ENCODE measurements at places on chromosomes 2 and 18. TPM values are rescaled to one million over a fixed set of nuclear protein-coding genes. Genes with fewer than 3 reads are reported as not detected.

COQ10B gene
- polyA plus RNA-seq = 20.6 TPM

EN1 gene
- not detected for polyA plus RNA-seq

TFPI gene
- 41.3 TPM for polyA plus RNA-seq

ACMSD gene
- polyA plus RNA-seq = 49.3 TPM

GPR75 gene
- 1.9 TPM for polyA plus RNA-seq

M1AP gene
- 0.57 TPM for polyA plus RNA-seq

MARCHF4 gene
- 0.17 TPM for polyA plus RNA-seq

RPRM gene
- 2.7 TPM for polyA plus RNA-seq

DNA sequence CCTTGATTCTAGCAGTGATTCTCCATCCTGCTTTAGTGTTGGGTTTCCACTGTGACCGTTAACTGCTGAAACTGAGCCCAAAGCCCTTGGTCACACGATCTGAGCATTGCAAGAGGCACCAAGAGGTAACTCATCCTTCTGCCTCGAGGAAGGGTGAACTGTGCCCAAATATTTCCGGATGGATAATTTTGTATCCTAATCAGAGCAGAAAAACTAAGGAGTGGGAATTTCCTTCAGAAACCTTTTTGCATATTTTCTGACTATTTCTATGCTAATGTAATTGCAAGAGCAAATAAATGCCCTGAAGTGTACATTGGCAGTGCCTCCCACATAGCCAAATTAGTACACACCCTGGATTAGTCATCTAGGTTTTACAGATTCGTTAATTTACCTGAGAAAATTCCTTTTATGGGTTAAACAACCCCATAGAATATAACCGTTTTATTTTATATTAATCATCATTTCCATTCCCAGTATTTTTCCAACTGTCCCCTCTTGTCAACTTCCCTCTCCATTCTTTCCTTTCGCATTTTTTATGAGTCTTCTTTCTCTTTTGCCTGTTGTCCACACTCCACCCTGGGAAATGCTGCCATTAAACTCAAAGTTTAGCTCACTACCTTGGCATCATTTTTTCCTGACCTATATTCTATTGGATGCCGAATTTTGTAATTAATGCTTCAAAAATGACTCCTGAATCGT lies 31.7 kb upstream of the COBLL1 start:
- no peak for DNase-seq

DNA sequence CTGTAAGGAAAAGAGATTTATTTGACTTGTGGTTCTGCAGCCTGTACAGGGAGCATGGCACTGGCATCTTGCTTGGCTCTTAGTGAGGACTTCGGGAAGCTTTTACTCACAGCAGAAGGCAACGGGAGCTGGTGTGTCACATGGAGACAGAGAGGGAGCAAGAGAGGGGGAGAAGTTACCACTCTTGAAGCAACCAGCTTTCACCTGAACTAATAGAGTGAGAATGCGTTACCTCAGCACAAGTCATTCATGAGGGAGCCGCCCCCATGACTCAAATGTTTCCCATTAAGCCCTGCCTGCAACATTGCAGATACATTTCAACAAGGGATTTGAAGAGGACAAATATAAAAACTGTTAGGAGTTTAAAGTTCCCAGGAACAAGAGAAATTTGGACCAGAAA lies 190.0 kb downstream of the CYRIA start:
- no peak for DNase-seq

DNA sequence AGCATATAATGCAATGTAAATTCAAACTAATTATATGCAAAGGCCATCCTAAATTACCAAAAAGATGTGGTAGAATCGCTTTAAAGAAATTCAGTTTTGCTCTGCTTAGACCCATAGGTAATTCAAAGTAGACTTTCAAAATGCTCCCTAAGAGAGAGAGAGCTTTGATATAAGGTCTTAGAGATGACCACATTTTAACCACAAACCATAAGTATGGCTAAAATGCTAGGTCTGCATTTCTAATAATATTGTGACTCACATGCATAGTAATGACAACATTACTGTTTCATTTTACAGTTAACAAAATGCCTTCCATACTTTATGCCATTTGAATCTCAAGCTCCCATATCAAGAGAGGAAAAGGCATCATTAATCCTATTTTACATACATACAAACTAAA lies 144.5 kb downstream of the RAD51AP2 start:
- no peak for DNase-seq

DNA sequence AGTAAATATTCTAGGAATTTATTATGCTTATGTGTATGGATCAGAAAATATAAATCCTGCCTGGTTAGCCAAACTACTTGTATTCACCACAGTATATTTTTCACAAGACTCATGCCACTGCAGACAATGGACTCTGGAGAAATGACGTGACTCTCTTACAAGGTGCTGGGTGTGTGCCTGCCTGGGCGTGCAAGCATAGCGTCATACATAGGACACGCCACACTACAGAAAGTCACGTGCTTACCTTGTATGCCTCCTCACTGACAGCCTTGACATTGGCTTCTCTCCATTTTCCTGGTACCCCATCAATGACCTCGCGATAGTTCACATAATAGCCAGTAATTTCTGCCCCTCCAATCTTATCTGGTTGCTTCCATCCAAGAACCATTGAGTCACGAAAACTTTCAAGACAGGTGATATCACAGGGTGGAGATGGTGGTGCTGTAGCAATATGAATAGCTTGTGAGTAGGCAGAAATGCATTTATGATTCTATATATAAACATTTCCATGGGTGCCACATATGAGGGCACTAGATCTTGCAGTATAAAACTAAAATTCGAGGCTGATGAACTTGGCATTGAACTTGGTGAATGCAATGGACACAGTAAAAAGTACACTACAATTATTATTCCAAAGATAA lies 93.2 kb downstream of the MYOM1 start:
- DNase-seq = no peak

- DNase-seq = no peak
These were observed 734 bp downstream of the KCNG2 start for GRCh38 chr18:79798346-79798998.

- no peak for DNase-seq
These were observed 84.3 kb downstream of the RAPGEF4 start for GRCh38 chr2:172819943-172820342.

GRCh38 chr2:128638341-128639119 lies 319.9 kb upstream of the HS6ST1 start:
- DNase-seq = peak; percentile 41

GRCh38 chr2:44974064-44974715 lies 32.7 kb downstream of the SIX3 start:
- DNase-seq = no peak

- no peak for DNase-seq
These were observed 70.6 kb upstream of the WDR75 start for GRCh38 chr2:189370719-189371118.

- DNase-seq = no peak
These were observed 11.6 kb downstream of the FHL2 start for GRCh38 chr2:105387225-105387624.

GRCh38 chr2:187302116-187302515 lies 145.9 kb downstream of the CALCRL start:
- DNase-seq = no peak

GRCh38 chr2:71662665-71663394 lies 209.5 kb downstream of the DYSF start:
- DNase-seq = no peak

DNA sequence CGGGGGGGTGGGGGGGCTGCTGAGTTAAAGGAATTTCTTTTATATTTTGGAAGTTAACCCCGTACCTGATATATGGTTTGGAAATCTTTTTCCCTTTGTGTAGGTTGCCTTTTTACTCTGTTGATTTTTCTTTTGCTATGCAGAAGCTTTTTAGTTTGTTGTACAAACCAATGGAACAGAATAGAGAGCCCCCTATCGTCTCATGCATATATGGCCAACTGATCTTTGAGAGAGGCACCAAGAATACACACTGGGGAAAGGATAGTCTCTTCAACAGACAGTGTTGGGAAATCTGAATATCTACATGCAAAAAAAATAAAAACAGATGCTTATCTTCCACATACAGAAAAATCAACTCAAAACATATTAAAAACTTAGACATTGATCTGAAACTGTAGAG lies 647.8 kb upstream of the KLHL29 start:
- no peak for DNase-seq

DNA sequence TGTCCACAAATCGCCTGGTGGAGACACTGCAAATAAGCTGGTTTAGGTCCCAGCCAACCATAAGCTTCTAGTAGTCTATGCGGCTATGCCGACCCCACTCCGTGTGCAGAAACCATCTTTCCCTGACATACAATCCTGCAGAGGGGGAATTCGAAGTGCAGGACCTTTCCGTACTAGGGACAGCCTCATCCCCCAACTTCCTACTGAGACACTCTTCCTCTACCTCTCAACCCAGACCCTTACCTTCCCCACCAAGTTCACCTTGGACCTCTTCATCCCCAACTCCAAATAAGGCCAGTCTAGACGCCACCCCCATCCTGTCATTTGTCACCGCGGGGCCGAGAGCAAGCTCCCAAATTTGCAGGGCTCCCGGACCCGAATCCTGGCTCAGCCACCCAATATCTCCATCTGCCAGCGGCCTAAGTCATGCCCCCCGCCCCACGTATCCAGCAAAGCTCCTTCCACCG lies 496 bp downstream of the SUCLG1 start:
- DNase-seq = no peak

GRCh38 chr2:2707206-2707991 lies 376.3 kb upstream of the MYT1L start:
- DNase-seq = no peak

DNA sequence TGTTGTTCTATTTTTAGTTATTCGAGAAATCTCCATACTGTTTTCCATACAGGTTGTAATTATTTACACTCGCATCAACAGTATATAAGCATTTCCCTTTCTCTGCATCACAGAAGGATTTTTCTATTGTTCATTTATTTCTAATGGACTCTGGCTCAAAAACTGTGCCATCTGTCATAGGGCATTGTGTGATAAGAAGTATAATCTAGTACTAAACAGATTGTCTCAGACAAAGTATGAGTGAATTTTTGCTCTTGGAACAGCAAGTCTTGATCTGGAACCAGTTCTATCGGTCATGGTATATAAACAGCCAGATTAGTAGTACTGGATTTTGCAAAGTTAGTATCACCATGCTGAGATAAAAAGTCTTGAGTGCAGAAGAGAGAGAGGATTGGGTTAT lies 145.8 kb downstream of the KIAA1328 start:
- no peak for DNase-seq

GRCh38 chr2:222043897-222044296 lies 254.9 kb downstream of the PAX3 start:
- no peak for DNase-seq

DNA sequence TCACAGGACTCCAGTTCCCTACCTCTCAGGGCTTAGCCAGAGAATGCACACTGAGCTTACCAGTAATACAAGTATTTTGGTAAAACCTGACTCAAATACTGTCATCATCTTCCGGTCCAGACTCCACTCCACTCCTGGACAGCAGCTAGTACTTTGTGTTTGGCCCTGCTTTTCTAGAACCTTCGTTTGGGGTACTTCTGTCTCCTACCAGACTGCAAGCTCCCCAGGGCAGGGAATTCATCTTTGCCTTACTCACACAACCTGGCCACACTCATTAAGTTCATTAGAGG lies 108.9 kb upstream of the CDC42EP3 start:
- no peak for DNase-seq

DNA sequence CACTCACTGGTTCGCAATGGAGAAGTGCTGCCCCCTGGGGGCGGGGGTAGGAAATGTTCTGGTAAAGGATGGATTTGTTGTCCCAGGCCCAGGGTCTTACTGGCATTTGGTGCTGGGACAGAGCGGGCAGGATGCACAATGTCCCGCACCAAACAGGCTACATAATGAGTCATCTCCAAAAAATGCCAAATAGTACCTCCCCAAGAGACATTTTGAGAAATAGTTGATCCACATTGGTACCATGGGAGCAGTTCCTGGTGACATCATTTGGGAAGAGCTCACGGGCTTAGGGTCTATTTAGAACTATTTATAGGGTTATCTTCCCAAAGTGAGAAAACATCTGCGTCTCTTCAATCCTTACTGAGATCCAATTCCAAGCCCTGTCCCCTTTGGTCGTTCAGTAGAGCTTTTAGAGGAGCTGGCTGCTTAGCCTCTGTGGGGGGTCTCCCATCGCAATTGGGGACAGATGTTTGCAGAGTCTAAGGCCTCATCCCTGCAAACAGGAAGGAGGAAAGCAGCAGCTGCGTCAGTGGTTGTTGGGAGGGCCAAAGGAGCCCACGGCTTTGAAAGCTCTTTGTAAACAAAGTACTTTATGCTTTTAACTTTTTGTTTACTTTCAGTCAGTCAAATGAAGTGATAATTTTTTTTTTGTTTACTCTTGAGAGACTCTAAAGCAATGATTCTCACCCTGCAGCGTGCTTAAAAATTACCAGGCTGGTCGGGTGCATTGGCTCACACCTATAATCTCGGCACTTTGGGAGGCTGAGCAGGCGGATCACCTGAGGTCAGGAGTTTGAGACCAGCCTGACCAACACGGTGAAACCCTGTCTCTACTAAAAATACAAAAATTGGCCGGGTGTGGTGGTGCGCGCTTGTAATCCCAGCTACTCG lies 49.3 kb downstream of the GREB1 start:
- DNase-seq = peak; percentile 36

GRCh38 chr2:10449486-10449831 lies 1.3 kb upstream of the ODC1 start:
- no peak for DNase-seq

- DNase-seq = no peak
These were observed 94.1 kb downstream of the KLHL29 start for GRCh38 chr2:23478933-23479683.

DNA sequence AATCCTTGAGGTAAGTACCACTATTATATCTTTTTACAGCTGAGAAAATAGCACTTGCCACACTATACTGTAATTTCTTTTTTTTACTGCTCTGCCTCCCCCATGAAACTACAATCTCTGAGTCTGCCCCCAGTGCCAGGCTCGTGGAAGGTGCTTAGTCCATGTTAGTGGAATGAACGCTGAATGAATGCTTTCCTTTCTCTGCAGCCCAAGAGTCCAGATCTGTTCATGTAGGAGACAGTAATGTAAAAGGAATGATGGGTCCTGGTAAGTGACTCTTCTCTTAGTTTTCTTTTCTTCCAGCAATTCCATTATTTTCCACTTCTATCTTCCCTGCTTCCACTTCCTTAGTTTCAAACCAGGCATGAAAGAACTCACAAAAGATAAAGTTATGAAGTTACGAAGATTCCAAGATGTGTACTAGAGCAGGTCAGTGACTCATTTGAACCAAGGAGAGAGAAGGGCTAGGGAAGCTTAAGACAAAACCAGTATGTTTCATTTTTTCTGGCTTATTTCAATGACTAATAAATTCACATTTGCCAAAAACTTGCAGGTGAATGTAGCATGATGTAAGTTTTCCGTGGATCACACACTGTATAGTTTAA lies 46.0 kb downstream of the ARHGEF33 start:
- no peak for DNase-seq

- DNase-seq = no peak
These were observed 117.6 kb upstream of the KLF7 start for GRCh38 chr2:207283356-207283755.
